ENCODE measurements at places on chromosomes 1 and 21. TPM values are rescaled to one million over a fixed set of nuclear protein-coding genes. Genes with fewer than 3 reads are reported as not detected.

DNA sequence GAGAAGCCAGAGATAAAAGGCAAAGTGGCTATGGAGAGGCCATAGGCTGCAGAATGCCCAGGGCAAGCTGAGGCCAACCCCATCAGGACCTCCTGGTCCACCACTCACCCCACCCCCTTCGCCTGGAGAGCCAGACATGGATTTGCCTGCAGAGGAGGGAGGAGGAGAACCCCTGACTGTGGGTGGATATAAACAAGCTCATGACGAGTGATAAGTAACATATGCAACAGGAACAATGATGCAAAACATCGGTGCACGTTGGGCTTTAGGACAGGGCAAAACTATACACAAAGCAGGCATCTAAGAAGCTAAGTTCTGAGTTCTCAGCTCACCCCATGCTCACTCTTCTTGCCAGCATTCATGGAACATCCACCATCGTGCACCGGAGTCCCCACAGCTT is 150.3 kb downstream of the ETS2 start:
- DNase-seq = no peak

- DNase-seq = no peak
Measured at GRCh38 chr1:15678578-15678977, 5.5 kb upstream of the PLEKHM2 start.

The GSTM3 gene
- polyA plus RNA-seq = 116 TPM

GRCh38 chr1:104172243-104172681 is 422.6 kb downstream of the AMY1C start:
- DNase-seq = no peak

- DNase-seq = no peak
Measured at GRCh38 chr21:39685991-39686390, 59.0 kb upstream of the IGSF5 start.

- DNase-seq = no peak
Measured at GRCh38 chr1:154326546-154327465, 1.5 kb downstream of the ATP8B2 start.

The SLFNL1 gene
- polyA plus RNA-seq = 0.24 TPM

DNA sequence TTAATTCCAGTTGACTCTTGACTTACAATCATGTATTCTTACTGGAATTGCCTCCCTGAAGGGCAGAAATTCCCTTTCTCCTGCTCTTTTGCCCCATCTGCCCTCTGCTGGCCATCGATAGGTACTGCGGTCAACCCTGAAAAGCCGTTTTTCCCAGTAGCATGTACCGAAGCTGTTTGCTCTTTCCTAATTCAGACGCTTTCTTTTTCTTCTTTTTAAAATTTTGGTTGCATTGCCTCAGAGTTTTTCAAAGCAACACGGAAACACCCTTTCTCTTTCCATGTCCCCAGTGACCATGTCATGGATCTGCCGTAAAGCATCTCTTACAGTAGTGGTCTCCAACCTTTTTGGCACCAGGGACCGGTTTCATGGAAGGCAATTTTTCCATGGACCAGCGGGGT is 164.2 kb upstream of the C1orf21 start:
- DNase-seq = no peak

DNA sequence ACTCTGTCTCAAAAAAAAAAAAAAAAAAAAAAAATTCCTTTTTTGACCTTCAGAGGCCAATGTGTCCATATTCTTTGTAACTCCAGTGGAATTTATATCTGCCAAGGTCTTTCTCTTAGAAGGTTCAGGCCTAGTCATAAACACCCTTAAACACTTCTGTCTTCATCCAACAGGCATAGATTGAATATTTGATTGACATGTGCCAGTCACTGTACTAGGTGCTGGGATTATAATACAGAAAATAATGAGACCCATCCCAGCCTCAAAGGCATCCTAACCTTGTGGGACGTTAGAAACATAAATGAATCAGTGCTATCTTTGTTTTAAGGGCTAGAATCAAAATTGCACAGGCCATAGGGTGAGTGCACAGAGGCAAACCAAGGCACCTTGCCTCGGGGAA is 62.9 kb upstream of the SERBP1 start:
- DNase-seq = no peak

DNA sequence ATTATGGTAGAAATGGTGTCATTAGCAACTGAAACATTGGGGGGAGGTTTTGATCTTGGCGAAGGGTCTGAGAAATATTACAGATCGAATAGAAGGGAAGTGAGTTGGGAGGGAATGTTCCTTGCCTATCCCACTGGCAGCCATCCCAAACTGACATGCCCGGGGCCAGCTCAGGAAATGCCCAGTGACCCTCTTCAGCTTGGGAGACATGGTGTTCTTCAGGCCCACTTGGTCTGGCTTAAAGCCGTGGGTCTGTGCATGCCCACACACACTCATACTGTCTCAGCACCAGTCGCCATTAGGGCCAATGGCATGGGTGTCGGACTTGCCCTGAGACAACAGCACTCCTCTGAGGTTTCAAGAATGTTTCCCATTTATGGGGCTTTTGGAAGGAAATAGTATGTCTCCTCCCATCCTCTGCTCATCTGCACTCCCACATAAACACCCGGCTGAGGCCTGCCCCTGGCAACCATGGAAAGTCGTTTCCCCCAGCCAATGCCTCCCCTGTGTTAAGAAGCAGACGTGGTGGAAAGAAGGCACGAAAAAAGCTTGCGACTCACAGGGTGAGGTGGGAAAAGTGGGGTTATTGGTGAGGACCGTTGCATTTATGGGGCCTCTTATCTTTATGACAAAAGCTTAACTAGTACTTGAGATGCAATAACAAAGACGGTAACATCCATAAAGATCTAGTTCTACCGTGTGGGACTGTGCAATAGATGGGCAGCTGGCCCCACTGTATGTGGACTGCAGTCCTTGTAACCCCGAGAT is 2.0 kb downstream of the RNF186 start:
- no peak for DNase-seq

DNA sequence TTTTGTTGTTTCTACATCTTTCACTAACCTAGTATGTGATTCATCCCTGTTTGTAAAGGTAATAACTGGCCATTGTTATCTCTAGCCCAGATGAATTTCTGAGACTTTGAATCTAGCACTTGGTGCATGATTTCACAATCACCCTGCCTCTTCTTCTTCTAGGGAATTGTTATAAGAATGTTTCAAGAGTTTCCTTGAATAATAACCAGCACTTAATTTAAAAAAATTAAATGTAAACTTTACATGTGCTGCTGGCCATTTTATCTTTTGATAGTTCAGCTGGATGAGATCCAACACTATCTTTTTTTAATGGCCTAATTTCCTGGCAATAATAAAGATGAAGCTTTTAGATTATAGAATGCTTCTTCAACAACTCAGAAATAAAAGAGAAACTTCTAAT is 31.8 kb downstream of the UBE2U start:
- DNase-seq = no peak

GRCh38 chr1:229025576-229025975 is 245.3 kb upstream of the RAB4A start:
- no peak for DNase-seq

- no peak for DNase-seq
Measured at GRCh38 chr1:167136191-167136614, 42.3 kb downstream of the STYXL2 start.

GRCh38 chr21:29654855-29655254 is 284.9 kb downstream of the GRIK1 start:
- DNase-seq = no peak

The MFAP2 gene
- polyA plus RNA-seq = 20.3 TPM

- no peak for DNase-seq
Measured at GRCh38 chr1:212367474-212368072, 47.1 kb downstream of the PACC1 start.

The SELP gene
- polyA plus RNA-seq = 7.5 TPM

- DNase-seq = no peak
Measured at GRCh38 chr1:152182431-152182830, 23.4 kb upstream of the RPTN start.

The MATN1 gene
- polyA plus RNA-seq = 0.24 TPM

DNA sequence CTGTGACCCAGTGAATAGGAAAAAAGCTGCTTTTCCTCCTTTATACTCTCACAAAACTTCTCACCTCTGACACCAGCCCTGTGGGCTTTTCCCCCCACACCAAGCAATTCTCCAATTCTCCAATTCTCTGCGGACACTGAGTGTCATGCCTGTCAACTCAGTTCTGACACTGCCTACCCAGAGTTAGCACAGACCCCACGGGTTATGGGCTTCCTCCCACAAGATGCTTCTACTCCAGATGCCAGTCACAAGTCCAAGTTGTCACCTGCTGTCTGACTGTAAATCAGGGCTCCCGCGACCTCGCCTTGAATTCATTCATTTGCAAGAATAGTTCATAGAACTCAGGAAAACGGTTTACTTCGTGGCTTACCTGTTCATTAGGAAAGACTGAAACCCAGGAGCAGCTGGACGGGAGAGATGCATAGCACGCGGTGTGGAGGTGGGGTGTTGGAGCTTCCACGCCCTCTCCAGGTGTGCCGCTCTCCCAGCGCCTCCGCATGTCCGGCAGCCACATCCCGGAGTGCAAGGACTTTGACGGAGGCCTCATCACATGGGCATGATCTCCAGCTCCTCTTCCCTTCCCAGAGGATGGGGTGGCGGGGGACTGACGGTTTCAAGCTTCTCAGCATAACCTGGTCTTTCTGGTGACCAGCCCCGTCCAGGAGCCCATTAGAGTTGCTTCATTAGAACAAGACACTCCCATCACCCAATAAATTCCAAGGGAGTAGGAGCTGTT is 154.7 kb downstream of the PGBD5 start:
- DNase-seq = no peak

- DNase-seq = peak; percentile 29
Measured at GRCh38 chr1:19079541-19080472, 123.3 kb upstream of the IFFO2 start.

GRCh38 chr1:150508982-150509381 is 1.1 kb downstream of the ECM1 start:
- DNase-seq = no peak

GRCh38 chr1:201134405-201134804 is 7.4 kb upstream of the ASCL5 start:
- no peak for DNase-seq

- no peak for DNase-seq
Measured at GRCh38 chr1:87329051-87329525, 408 bp downstream of the LMO4 start.

- no peak for DNase-seq
Measured at GRCh38 chr1:201218409-201218808, 27.8 kb downstream of the IGFN1 start.

GRCh38 chr1:212062832-212063438 is 27.4 kb downstream of the DTL start:
- no peak for DNase-seq

GRCh38 chr1:229385853-229386456 is 43.1 kb upstream of the CCSAP start:
- DNase-seq = no peak

DNA sequence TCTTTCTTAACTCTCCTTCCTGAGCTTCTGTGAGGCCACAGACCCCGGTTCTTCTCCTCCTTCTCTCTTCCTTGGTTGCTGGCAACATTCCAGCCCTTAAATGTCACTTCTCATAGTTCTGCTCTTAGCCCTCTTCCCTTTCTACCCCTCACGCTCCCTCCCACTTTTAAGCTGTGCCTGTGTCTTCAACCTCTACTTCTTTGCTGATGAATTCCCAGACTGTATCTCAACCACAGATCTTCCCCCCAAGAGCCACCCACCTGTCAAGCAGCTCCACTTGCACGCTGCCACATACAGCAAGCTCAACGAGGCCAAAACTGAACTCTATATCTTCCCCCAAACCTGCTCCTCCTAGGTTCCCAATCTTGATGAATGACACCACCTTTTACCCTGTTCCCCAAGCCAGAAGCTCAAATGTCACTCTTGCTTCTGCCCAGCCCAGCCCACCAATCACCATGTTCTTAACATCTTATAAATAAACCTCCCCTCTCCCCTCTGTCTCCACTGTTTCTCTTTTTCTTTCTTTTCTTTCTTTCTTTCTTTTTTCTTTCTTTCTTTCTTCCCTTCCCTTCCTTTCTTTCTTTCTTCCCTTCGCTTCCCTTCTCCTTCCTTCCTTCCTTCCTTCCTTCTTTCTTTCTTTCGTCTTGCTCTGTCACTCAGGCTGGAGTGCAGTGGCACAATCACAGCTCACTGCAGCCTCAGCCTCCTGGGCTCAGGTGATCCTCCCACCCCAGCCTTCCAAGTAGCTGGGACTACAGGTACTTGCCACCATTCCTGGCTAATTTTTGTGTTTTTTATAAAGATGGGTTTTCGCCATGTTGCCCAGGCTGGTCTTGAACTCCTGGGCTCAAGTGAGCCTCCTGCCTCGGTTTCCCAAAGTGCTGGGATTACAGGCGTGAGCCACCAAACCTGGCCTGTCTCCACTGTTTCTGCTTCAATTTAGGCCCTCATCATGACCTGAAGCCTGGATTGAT is 19.8 kb upstream of the PTP4A2 start:
- DNase-seq = peak; percentile 35

DNA sequence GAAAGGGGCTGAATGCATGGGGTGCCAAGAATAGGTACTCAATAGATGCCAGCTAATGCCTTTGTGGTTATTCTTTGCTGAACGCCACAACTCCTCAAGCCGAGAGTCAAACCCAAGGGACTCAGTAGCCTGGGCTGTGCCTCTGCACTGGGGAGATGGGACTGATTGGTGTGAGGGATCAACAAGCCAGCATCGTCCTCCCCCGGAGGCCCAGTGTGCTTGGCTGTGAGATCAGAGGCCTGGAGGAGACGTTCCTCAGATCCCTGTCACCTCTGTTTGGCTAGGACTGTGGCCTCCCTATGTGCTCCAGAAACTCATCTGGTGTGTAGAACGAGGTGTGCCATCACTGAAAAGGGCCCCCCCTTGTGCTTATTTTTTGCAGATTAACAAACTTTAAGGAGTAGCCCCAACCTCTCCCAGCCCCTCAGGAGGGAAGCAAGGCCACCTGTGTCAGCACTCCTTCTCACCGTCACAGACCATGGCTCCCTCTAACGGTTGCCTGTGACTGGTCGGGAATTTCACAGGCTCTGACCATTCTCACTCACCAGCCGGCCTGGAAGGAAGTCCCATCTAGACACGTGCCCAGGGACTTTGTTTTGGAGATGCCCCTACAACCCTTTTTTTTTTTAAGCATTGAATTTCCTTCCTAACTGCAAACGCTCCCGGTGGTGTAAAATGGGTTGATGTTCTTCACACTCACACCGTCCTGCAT is 194.0 kb upstream of the VAMP3 start:
- DNase-seq = no peak

DNA sequence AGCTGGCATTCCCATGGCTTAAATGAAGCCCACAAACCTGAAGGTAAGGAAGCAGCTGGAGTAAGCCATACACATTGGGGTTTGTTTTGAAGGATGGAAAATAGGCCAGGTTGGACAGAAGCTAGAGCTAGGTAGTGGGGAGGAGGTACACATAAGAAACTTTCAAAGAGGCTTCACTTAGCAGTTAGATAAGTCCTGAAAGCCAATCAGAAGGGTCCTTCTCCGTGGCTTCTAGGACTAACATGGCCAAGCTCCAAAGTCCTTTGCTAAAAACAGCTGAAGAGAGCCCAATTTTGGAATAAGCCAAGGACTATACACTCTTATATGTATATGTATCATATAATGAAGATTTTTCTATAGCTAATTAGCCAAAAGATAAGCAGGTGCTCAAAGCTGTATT is 1.8 kb downstream of the EYA3 start:
- DNase-seq = no peak

- no peak for DNase-seq
Measured at GRCh38 chr21:25103500-25104207, 503.6 kb downstream of the MRPL39 start.

GRCh38 chr1:109307274-109308021 is 637 bp upstream of the MYBPHL start:
- DNase-seq = no peak

GRCh38 chr1:218886101-218886871 is 287.4 kb upstream of the LYPLAL1 start:
- DNase-seq = peak; percentile 46

The IPP gene
- 7.6 TPM for polyA plus RNA-seq

GRCh38 chr1:48817505-48818114 is 40.9 kb upstream of the BEND5 start:
- DNase-seq = no peak

All from urinary bladder (tissue), 4 donors.